ENCODE measurements at places on chromosomes 2 and 18.

DNA sequence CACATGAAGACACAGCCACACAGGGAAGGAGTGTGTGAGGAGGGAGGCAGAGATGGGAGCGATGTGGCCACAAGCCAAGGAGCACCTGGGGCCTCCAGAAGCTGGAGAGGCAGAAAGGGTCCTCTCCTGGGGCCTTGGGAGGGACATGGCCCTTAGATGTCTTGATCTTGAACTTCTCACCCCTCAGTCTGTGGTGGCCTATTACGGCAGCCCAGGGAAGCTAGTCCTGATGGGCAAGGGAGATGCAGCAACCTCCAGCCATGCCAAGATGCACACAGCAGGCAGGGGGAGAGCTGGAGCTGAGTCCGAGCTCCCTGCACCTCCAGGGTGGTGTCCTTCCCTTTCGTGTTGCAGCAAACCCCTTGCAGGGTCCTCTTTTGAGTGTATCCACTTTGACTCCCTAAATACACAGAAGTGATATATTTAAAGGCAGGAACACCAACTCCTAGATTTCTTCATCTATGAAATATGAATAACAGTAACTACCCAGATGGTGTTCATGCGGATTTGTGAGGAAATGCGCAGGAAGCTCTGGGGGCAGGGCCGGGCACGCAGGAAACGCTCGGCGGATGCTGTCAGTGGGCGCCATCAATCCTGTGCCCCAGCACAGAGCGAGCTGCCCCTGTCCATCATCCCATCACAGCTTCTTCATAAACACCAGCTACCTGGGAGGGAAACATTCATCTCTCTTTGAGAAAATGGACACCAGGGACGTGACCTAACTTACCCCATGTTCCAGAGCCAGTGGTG, 230.4 kb upstream of the MYT1L start:
- no peak for DNase-seq

DNA sequence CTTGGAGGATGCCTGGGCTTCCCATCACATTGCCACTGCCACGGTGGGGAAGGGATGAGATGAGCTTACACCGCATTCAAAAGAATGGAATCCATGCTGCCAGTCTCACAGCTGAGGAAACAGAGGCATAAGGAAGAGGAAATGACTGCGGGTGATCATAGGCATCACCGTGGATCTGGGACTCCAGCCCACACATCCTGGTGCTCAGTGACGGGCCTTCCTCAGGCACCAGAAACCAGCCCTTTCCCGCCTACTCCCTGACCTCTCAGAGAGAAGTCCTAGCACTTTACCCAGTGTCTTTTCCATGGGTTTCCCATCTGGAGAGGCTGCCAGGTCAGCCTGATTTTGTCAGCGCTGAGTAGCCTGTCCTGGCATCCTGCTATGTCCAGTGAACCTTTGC, 5.3 kb upstream of the PLB1 start:
- DNase-seq = no peak

DNA sequence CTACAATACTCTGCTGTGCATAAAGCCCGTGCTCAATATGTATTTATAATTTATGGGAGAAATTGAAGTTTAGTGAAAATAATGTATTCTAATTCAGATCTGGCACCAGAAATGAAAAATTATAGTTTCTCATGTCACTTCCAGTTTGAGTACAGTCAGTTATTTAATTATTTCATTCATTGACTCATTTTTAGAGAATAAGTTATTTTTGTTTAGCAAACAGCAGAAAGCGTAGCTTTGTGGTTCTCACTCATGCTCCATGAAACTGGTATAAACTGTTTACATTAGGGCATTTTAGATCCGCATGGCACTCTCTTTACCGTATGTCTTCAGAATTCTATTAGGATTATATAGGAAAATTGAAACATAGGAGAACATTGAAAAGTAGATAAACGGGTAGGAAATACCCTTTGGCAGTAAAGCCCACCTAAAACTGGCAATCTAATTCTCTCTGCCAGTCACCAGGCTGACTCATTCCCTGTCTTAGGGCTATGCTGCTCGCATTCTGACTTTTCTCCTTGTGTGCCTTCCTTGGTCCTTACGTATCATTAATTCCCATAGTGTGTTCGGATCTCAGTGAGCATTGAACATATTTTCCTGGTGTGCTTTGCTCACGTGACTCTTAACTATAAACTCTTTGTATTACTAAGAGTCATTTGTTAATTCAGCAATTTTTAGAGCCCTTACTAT, 106.0 kb downstream of the ZNF236 start:
- DNase-seq = no peak

DNA sequence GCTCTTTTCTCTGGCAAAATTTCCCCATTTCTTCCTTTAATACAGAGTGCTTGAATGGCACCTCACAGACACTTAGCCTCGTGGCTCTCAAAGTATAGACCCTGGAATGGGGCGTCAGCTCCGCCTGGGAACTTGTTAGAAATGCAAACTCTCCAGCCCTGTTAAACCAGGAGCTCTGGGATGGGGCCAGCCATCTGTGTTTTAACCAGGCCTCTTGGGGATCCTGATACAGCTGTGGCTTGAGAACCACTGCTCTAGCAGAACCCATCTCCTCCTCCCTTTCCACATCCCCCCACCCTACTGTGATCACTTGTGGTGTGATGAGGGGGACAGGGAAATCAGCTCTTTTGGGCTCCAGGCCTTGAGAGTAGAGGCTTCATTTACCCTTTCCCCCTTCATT, 15.9 kb downstream of the LTBP1 start:
- DNase-seq = no peak

DNA sequence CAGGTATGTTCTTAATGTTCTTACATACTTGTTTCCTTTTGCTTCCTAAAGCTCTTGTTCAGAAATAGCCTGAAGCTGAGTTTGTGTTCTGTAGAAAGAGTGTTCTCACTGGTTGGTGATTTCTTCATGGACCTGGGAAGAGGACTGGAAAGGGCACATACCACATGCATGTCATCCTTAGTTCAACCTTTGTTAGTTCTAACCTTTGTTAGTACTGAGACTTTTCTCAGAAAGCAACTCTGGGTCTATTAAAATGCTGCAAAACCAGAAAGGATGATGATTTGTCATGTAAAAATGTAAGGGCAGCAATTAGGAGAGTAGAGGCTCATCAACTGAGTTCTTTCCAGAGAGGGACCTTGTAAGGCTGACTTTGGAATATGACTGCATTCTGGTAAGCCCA, 2.5 kb upstream of the FAP start:
- DNase-seq = no peak

GRCh38 chr2:67878743-67879142, 184.1 kb downstream of the C1D start:
- DNase-seq = no peak

- peak; percentile 3 for DNase-seq
These were observed 102.8 kb downstream of the HIBCH start for GRCh38 chr2:190216829-190217228.

DNA sequence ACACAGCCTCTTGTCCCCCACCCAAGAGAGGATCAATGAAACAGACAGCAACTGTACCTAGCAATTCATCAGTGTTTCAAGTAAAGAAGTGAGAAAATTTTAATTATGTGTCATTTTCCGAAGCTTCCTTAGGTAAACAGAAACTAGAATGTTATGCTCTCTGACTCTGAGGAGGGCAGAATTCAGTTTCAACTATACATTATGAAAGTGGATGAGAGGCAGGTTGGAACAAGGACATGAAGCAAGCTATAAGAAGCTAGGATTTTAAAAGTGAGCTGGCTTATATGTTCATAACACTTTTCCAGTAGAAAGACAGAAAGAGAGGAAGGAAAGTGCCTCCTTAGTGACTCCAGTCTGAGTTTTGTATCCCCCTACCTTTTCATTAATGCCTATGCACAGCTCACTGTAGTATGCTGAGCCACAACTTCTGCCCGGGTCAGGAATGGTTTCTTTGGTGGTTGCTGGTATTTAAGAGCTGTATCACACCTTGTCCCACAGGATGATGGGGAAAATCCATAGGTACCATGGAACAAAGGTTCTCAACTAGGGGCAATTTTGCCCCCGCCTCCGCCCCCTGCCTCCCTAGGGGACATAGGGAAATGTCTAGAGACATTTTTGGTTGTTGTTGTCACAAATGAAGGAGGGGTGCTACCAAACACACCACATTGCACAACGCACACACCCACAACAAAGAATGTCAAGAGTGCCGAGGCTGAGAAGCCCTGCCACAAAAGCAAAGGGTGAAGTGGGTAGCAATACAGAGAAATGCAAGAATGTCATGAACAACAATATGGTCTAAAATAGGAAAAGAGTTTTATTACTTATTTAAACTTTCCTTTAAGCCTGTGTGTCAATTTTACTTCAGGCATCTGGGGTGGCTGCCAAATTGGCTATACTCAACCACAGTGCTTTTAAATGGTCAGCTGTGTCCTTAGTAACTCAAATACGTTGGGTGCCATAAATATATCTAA, 161.0 kb upstream of the ZFP36L2 start:
- no peak for DNase-seq

GRCh38 chr2:133837441-133838094, 269.3 kb upstream of the NCKAP5 start:
- DNase-seq = no peak

DNA sequence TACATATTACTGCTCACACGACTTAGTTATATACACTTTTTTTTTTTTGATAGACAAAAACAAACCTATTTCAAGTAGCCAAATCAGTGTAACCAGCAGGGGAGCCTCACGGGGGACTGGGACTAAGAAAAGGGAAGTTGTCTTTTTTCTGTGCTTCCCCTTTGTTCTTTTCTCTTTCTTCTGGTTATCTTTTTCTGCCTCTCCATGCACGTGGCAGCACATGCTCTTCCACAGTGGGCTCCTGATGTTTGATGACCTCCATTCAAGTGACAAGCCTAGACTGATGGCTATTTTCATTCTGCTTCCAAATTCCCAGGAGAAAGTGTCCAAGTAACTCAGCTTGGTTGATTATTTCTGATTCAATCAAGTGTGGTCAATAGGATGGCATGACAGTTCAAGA, 98.2 kb upstream of the STK39 start:
- no peak for DNase-seq

DNA sequence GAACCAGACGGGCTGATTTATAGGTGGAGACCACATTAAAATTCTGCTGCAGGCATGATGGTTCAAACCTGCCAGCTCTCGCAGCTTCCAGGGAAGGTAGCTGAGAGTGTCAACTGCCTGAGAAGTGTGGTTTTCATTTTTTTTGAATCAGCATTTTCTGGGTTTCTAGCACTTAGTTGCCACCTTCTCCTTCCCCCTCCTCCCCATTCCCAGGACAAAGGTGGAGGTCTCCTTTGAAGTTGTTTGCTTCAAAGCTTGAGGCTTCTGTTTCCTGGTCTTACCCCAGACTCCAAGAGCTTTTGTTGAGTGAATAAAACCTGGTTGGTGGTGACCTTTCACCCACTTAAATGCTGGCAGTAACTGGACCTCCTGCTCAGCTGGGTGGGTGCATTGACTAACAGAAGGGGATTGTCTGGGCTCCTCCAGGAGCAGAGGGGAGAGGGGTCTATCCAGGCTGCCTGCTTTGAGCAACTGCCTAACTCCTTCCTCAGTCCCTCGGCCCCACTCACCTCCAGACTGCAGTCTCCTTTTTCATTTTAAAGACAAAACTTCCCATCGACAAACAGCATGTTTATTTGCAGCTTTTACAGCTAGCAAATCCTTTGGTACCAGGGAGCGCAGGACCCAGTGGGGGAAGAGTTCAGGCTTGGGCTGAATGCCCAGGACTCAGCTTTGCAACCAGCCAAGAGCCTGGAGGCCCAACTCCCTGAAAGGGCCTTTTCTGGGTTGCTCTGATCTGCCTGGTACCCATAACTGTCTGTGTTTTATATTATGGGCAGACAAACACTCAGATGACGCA, 3.5 kb downstream of the RHOB start:
- DNase-seq = peak; percentile 78

GRCh38 chr2:36748166-36748565, 51.7 kb downstream of the VIT start:
- no peak for DNase-seq

DNA sequence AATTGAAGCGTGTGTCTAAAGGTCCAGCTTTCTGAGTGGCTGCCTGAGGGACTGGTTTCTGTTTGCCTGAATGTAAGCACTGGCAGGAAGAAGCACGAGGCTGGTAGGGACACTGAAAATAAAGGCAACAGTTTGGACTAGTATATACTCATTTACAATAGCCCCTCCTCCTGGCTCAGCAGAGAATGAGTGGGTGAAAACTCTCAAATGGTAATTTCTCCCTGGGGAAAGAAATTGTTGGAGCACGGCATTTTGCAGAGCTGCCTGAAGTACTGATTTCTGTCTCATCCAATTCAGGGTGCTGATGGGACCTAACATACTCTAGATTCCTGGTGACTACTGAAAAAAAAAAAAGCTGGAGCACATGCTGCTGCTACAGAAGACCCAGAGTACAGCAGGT, 17.3 kb upstream of the SPP2 start:
- no peak for DNase-seq

GRCh38 chr18:35071819-35072247, 30.6 kb downstream of the MAPRE2 start:
- no peak for DNase-seq

DNA sequence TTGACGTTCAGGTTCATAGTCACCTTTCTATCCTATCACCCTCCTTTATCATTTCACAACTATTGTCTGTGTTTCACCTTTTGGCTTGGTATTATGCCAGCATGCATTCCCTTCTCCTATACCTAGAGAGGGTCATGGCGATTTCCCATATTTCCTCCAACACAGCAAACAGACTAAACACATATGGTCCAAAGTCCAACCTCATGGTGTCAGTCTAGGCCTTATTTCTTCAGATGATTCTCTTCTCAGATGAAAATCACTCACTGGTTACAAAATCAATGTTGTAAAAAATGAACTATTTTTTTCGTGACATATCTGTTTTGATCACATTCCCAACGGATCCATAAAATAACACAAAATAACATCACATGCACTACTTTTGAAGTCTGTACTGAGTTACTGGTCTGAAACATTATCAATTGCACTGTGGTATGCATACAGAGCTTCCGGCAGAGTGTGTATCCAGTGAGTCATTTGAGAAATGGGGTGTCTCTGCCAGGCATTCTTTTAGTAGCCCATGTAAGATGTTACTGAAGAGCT, 204.8 kb upstream of the GALNT5 start:
- DNase-seq = no peak

DNA sequence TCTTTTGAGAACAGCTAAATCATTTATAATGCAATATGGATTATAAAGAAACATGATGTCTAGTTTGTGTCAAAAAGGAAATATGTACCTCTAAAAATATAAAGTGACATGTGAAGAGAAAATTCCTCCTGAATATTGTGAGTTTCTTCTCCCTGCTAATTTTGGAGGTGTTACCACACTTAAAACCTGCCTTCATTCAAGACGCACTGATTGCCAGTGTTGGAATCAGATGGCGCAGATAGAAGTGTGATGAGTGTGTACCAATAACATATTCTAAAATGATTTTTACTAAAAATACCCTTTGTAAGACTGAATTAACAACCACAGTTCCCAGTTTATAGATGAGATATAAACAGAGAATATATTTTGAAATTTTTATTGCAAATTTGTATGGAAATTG, 681.8 kb upstream of the LRATD1 start:
- DNase-seq = no peak

- DNase-seq = no peak
These were observed 430 bp downstream of the BIN1 start for GRCh38 chr2:127106457-127106990.

- no peak for DNase-seq
These were observed 19.6 kb upstream of the WDR75 start for GRCh38 chr2:189421644-189422043.
